Activated CD4-positive, alpha-beta T cell treated with anti-CD3 and anti-CD28 coated beads, Interleukin-2, amount 10 ng/mL, durations not matched to agents 24 days and 14 days (primary cell): ENCODE measurements at places on chromosomes 7 and 10.
A peak's percentile ranks its signal among the peaks of the same experiment; 100 is the strongest.

DNA sequence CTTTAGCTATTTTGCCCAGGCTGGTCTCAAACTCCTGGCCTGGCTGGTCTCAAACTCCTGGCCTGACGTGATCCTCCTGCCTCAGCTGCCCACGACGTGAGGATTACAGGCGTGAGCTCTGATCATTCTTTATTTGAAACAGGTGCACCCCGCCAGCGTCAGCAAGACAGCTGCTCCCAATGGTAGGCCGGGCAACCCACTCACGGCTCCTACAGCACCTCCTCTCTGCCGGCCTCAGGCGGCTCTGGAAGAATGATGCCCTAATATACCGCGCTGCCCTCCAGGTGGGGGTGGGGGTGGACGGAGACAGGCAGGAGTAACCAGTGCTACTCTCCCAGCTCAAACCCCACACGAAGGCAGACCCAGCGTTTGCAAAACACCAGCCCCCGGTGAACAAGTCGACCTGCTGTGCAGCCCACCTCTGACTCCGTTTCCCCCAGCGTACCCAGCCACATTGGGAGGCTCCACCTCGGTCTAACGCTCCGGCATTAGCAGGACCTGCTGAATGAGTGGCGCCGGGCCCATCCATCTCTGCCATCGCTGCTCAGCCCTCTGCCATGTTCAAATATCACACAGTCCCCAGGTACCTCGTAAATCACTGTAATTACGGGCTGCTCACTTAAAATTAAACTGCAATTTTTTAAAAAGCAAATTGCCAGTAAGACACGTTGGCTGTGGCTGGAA, 148.6 kb downstream of the ELFN1 start:
- DNase-seq = no peak

- DNase-seq = no peak
These were observed 2.1 kb downstream of the PRKG1 start for GRCh38 chr10:51076299-51076841.

- DNase-seq = no peak
These were observed 29.4 kb downstream of the WDFY4 start for GRCh38 chr10:48714088-48714487.

DNA sequence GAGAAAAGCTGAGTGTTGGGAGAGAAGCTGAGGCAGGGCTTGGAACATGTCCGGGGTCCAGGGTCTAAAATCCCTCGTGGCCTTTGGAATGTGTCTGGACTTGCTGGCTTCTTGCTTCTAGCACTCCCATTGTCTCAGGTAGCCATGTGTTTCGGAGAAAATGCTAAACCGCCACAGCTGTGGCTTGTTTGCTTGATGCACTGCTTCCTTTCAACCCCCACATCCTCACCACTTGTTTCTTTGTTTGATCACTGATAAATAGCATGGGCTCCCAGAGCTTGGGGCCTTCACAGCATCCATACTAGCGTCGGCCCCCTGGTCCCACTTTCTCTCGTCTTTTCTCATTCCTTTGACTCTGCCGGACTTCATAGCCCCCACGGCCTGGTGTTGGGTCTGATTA, 102.7 kb downstream of the ANKRD26 start:
- DNase-seq = peak; percentile 67

GRCh38 chr10:46540412-46541016, 15.9 kb downstream of the GPRIN2 start:
- DNase-seq = no peak

DNA sequence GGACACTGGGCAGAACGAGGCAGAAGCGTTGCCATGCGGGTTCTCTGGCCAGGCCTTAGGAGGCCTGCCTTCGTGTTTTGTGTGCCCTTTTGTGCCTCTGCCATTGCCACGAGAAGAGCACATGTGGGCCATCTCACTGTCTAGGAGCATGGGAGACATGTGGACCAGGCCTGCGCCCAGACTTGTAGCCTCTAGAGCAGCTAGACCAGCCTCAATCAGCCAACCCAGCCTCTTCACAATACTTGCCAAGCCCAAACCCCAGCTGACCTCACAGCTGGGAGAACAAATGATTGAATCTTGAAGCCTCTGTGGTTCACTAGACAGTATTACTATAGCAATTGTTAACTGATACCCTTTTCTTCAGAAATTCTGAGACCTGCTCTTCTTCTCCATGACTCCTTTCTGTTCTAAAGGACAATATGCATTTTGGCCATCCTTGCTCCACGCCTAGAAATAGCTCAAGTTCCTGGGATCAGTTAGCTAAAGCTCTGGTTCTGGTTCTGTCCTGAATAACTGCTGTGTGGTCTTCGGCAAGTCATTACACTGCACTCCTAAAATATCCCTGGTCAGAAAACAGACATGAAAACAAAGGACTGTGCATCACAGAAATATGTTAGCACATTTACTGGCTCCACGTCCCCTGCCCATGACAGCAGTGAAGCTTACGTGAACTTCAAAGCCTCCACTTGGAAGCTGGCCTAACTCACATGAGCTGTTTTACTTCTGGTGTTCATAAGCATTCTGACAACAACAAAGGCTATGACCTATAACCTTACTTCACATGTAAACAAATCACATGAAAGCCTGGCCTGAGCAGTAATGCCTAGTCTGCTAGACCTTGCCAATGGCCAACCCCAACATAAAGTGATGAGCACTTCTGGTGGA, 72.3 kb upstream of the MKRN1 start:
- no peak for DNase-seq

DNA sequence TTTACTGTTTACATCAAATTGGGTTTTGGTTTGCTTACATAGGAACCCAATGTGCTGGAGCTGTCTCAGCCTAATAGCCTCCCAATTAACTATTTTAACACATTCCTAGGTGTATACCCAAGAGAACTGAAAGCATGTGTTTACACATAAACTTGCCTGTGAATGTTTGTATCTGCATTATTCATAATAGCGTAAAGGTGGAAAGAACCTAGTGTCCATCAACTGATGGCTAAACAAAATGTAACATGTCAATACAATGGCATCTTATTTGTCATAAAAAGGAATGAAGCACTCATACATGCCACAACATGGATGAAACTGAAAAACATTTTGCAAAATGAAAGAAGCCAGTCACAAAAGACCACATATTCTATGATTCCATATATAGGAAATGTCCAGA, 160.6 kb upstream of the EEPD1 start:
- no peak for DNase-seq

- DNase-seq = no peak
These were observed 23.0 kb upstream of the STK17A start for GRCh38 chr7:43559946-43560335.

- DNase-seq = no peak
These were observed 50.2 kb downstream of the CAMK2B start for GRCh38 chr7:44275146-44275545.

GRCh38 chr7:103597606-103598005, 151.6 kb upstream of the SLC26A5 start:
- DNase-seq = no peak

GRCh38 chr7:35988105-35988504, 164.9 kb upstream of the EEPD1 start:
- DNase-seq = peak; percentile 49

DNA sequence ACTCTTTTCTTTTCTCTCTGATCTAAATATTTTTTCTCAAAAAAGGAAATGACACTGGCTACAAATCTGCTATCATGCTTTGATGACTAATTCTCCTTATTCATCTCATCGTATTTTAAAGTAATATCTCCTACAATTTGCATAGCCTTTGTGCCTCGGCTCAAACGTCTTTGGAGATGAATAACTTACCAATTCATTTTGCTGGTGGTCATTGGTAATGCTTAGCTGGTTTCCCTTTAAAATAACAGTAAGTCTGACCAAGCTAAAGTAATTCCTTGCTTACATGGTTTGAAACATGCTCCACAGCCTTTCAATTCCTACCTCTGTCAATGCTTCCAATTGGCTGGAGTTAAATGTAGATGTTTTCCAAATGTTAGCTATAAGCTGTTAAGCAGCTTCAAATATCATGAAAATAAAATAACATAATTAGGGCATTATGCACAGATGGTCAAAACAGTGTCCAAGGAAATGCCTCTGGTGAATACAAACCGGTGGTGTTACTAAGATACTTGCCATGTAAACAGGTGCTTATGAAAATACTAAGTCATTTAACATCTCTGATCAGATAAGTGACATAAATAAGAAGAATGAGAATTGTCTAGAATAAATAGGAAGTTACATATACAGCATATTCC, 435.0 kb downstream of the POM121L12 start:
- no peak for DNase-seq

DNA sequence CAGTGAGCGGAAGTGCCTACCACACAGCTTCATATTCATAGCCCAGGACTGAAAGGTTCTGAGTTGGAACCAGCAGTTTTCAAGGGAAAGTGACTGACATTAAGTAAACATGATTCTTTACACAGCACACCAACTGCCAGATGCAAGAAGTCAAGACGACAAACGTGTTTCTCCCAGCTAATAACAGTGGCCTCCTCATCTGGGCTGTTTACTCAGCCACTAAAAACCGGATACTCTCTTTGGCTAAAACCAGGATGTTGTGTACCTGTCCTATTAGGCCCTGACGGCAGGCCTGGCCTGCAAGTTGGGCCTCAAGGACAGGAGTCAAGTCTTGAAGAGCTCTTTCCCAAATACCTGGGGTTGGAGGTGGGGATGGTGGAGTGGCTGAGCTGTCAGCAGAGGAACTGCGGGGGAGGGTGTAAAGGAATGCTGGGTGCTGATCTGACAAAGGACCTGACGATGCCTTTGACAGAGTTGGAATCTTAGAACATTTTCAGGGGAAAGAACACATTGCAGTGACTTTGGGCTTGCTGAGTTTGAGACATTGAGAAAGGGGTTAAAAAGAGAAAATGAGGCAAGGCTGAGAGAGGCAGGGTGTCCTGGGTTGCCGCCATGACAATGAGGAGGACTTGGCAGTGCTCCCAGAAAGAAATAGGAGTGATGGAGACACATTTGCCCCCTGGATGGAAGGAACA, 57.7 kb downstream of the STEAP1B start:
- no peak for DNase-seq

GRCh38 chr10:11810313-11810766, 12.8 kb upstream of the PROSER2 start:
- no peak for DNase-seq

DNA sequence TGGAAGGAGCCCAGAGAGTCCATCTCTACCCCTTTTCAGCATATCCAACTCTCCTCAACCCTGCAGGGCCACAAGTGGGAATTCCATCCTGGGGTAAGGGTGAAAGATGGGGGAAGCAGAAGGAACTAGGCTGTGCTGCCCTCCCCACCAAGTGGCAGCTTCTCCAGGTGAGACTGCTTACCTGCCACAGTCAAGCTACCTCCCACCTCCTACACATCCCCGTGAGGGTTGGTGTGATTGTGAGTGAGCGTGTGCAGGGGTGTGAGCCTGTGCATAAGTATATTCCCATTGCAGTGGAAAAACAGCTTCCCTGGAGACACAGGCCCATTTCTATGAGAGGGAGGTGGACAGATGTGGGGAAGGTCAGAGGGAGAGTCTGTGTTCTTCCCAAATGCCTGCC, 376.6 kb downstream of the PLXNA4 start:
- DNase-seq = no peak
